Frontal cortex (tissue), 4 donors: ENCODE measurements at places on chromosomes 4 and X. TPM values are rescaled to one million over a fixed set of nuclear protein-coding genes. Genes with fewer than 3 reads are reported as not detected.

Gene CXCL5
- total RNA-seq = not detected

Gene SCML2
- 13.9 TPM for total RNA-seq

Gene CC2D2A
- total RNA-seq = 18.8 TPM

Gene NHSL2
- total RNA-seq = 0.82 TPM

Gene CT83
- not detected for total RNA-seq

Gene GAGE13
- not detected for total RNA-seq

Gene FREM3
- under 0.01 TPM for total RNA-seq

Gene TRIM60
- total RNA-seq = not detected
